BJ (cell line): ENCODE measurements at places on chromosomes 11 and 22.

DNA sequence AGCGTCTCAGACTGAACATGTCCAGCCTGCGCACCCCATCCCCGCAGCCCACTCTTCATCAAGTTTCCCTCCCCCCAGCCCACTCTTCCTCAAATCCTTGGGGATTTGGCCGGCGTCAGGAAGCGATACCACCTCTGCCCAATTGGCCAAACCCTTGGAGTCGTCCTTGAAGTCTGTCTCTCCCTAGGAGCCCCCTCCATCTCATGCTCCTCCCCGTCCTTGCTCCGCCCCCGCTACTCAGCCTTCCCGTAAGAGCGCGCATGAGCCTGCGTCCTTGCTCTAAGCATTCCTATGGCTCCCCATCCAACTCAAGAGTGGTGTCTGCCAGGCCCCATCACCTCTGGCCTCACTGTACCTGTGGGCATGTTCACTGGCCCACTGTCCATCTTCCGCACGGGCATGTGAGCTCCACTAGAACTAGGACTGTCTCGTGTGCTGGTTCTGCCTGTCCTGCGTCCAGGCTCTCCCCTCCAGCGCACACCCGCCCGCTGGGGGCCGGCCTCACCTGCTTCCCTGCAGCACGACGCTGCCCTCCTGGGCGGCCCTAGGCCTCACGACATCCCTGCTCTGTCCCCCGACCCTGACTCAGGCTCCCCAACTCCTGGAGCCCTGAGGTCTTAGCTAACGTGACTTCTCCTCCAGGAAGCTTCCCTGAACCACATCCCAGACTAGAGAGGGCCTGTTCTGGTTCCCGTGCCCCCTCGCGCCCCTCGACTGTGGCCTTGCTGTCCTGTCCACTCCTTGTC is 30.5 kb upstream of the TTLL12 start:
- no peak for DNase-seq

DNA sequence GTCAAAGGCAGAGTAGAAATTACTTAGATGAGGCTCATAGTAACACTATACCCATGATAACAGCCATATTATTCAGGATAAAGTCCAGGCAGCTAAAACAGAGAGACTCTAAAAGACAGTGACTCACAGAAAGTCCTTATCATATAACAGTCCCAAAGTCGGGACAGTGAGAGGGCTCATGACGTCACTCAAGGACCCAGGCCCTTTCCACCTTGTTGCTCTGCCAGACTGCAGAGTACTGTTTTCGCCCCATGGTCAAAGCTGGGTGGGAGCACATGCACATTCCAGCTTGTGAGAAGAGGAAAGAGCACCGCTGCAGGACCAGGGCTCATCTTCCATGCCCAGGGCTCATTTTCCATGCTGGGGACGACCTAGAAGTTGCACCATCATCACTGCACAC is 29.4 kb upstream of the NUP50 start:
- DNase-seq = no peak

- DNase-seq = no peak
Observed at GRCh38 chr22:35059632-35060031, 6.3 kb upstream of the ISX start.

GRCh38 chr11:77072851-77073327 is 6.1 kb downstream of the CAPN5 start:
- DNase-seq = no peak

DNA sequence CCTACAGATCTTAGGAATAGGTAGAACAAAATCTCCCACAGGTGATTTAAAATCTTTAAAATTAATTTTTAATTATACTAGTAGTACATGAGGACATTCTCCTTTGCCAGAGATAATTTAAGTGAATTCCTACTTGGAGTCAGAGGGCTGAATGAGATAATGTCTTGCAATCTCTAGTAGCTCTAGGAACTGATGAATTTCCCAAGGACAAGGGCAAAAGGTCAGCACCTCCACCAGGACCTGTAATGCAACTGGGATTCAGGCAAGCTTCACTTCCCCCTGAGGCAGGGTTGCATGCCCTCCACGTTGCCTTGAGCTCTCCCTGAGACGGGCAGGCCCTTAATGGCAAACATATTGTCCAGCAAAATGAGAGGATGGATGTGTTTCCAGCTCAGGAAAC is 330.3 kb upstream of the PITPNB start:
- DNase-seq = no peak

GRCh38 chr11:61297341-61297740 is 2.2 kb upstream of the VWCE start:
- no peak for DNase-seq

DNA sequence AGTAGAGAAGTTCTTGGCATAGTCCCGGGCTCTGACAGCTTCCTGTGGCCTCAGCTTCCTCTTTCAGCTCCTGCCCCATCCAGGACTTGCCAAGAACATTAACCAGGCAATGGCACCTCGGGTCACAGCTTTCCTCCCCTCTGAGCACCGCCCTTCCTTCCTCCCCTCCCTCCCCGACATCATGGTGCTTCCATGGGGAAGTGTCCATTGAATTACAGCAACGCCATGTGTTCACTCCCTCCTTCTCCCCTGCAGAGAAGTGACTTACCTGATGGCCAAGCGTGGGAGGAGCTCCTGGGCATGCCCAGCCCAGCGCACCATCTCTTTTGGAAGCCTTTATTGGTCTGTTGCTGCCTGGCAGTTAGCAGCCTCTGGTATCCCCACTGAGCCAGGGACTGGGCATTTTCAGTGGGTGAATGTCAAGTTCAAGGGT is 25.8 kb upstream of the DAGLA start:
- no peak for DNase-seq

GRCh38 chr11:2779499-2779980 is 79.7 kb upstream of the KCNQ1OT1 start:
- no peak for DNase-seq

GRCh38 chr11:83480811-83481210 is 194.6 kb upstream of the CCDC90B start:
- DNase-seq = no peak

GRCh38 chr22:47151490-47151889 is 389.0 kb downstream of the TBC1D22A start:
- DNase-seq = no peak

GRCh38 chr11:92861634-92862033 is 107.8 kb upstream of the MTNR1B start:
- DNase-seq = no peak

GRCh38 chr11:32312865-32313403 is 122.4 kb downstream of the WT1 start:
- DNase-seq = no peak

- DNase-seq = no peak
Observed at GRCh38 chr11:31871310-31872075, 60.4 kb upstream of the PAX6 start.

- DNase-seq = no peak
Observed at GRCh38 chr11:109991835-109992234, 101.4 kb upstream of the ZC3H12C start.

DNA sequence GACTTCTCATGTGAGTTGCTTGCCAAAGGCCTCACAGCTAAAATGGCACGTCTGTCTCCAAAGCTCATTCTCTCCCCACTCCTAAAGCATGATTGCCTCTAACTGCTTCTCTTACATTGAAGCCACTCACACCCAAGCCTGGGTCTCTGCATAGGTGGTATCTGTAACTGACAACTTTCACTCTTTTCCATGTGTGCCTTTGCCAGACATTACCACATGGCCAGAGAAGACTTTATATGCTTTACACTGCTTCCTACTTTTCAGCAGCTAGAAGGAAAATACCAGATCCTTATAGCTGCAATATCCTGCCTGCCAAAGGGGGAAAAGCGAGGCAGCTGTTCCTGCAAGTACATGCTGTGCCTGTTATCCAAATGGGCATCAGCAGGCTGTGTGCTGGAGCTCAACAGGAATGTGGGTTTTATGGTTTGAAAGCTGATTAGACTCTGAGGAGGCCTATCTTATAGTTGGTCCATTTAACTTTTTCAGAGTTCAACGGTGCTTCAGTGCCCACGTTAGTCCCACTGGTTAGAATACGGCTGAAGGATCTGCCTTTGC is 547.1 kb downstream of the RAB38 start:
- no peak for DNase-seq

DNA sequence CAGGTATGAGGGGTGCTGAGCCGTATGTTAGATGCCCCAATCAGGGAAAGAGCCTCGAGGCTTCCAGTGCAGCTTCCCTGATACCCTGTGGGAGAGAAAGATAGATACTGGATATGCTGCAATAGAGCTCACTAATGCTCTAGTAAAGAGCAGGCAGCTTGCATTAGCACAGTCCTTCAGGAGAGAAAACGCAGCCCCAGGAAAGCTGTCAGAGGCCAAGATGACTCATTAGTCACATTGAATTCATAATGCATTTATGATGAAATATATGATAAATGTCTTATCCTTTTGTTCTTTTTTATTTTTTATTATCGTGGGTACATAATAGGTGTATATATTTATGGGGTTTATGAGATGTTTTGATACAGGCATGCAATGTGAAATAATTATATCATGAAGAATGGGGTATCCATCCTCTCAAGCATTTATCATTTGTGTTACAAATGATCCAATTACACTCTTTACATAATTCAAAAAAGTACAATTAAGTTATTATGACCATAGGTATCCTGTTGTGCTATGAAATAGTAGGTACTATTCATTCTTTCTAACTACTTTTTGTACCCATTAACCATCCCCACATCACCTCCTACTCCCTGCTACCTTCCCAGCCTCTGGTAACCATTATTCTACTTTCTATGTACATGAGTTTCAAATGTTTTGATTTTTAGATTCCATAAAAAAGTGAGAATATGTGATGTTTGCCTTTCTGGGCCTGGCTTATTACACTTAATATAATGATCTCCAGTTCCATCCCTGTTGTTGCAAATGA is 94.5 kb upstream of the TOP3B start:
- no peak for DNase-seq

GRCh38 chr11:86938900-86939880 is 16.0 kb downstream of the FZD4 start:
- DNase-seq = no peak

DNA sequence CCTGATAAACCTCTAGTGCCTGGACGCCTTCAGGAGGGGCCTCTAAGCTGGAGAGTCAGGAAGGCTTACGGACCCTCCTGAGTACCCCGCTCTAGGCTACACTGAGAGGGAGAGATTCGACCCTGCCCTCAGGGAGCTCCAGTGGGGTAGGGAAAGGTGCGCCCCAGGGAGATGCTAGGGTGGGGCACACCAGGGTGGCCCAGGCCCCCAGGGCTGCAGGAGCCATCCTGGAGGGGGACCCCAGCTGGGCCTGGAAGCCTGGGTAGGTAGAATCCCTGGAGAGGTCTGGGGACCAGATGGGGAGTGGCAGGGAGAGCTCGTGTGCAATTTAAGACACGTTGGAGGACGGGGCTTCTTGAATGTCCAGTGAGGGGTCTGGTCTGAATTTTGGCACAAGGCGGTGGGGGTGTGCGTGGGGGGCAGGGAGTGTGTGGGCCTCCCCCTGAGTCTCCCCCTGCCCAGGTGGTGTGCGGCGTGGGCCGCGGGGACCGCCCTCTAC is 4.7 kb downstream of the CARNS1 start:
- DNase-seq = no peak

- no peak for DNase-seq
Observed at GRCh38 chr11:116932181-116932580, 94.8 kb upstream of the APOA1 start.

DNA sequence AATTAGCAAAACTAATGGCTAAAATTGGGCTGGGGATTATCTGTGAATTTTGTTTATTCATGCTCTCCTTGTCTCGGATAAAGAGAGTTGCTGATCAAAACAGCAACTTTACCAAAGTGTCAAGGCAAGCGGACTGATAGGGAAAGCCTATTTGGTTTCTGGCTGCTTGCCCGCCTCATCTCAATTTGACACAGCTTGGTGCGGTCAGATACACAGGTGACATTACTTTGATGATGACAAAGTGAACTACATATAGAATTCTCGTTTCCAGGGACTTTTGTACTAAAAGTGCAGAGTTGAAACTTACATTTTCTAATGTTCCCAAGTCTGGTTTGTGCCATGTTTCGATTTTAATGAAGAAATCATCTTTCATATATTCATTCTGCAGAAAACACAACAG is 22.8 kb downstream of the PITPNB start:
- DNase-seq = no peak

DNA sequence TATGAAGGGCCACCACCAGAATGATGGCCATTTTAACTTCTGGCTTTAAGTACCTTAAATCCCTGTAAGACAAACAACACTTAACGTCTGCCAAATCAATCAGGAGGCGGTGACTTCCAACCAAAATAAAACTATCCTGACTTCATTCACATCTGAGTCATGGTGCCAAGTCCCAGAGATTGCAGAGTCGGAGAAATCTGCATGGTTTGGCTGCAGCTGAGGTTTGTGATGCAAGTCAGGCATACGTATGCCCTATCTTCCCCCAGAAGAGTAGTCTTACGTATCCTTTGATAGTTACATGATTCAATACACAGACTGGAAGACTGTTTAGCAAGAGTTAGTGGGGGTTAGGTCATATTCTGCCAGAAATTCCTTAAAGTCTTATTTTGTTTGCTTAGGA is 1.7 kb upstream of the GAB2 start:
- DNase-seq = peak; percentile 79

DNA sequence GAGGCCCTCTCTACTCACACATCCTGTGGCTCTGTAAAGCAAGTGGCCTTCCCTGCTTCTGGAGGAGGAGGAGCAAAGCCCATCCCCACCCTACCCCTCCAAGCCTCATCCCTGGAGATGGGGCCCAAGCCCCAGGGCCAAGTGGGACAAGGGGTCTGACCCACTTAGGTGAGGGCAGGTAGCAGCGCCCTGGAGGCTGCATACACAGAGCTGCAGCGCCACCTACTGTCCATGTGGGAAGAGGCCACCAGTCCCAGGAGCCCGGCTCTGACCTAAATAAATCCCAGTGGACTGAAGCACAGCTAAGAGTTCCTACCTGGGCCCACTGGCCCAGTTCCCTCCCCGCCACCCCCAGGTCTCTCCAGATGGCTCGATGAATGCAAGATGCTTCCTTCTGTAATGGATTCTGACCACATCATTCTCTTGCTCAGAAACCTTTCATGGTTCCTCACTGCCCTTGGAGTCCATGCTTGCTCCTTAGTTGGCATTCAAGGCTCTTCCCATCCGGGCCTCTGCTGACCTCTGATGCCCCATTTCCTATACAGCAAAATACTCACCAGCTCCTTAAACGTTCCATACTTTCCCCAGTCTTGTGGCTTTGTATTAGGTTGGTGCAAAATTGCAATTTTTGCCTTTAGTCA is 62.1 kb downstream of the THAP12 start:
- no peak for DNase-seq

DNA sequence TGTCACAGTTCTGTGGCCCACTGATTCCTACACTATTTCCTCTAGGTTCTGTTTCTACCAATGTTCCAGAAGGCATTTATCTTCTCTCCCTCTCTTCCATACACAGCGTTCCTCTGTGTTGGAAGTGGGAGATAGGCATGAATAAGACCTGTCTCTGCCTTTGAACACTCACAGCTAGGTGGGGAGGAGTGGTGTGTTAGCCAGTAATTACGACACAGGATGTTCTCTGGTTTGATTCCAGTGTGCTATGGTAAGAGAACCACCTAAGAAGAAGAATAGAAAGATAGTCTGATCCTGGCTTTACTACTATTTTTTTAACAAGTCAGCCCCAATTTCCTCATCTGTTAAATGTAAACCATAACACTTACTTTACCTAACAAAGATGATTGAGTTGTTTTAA is 200.2 kb upstream of the MTMR2 start:
- DNase-seq = no peak

GRCh38 chr11:105907319-105907718 is 114.7 kb downstream of the MSANTD4 start:
- no peak for DNase-seq
